ENCODE measurements at places on chromosomes 5 and 9.

- no peak for DNase-seq
These were observed at the start of gene PDE4D for GRCh38 chr5:59893429-59894227. TSS of gene PDE4D (minus strand) at chr5:59893726.

DNA sequence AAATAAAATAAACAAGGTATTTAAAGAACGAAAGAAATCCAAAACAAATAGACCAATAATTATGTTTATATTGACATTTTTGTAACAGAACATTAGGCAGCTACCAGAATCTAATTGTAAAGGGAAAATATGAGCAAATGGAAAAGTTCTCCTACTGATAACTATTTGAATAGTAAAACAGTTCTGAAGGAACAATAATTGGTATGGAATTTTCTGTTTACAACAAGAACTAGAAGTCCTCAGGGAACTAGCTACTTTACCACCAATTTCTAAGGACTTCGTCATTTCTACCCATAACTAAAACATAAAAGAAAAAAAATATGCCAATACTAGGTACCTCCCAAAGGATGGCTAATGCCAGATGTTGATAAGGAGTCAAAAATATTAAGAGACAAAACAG, 58.5 kb downstream of the AP3B1 start:
- no peak for DNase-seq

- DNase-seq = peak; percentile 39
These were observed 1.3 kb downstream of the PROB1 start for GRCh38 chr5:139393497-139394122.

- DNase-seq = no peak
These were observed 202.9 kb downstream of the SGCD start for GRCh38 chr5:156529892-156530291.

DNA sequence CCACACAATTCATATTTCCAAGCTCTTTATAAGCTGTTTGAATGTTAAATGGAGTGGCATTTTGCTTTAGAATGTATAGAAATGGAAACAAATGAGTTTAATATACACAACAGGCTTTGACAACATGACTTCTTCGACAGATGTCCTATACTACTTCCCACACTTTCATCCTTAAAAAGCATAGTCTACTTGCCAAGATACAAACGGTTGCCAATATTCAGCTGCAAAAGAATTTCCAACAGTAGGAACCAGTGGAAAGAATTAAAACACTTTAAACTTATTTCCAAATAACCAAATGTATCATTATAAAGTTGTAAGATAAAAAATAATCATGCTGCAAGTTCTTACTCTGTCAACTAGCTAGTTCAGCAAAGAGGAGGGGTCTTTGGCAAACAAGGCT, 456.4 kb downstream of the PDE4D start:
- DNase-seq = no peak

DNA sequence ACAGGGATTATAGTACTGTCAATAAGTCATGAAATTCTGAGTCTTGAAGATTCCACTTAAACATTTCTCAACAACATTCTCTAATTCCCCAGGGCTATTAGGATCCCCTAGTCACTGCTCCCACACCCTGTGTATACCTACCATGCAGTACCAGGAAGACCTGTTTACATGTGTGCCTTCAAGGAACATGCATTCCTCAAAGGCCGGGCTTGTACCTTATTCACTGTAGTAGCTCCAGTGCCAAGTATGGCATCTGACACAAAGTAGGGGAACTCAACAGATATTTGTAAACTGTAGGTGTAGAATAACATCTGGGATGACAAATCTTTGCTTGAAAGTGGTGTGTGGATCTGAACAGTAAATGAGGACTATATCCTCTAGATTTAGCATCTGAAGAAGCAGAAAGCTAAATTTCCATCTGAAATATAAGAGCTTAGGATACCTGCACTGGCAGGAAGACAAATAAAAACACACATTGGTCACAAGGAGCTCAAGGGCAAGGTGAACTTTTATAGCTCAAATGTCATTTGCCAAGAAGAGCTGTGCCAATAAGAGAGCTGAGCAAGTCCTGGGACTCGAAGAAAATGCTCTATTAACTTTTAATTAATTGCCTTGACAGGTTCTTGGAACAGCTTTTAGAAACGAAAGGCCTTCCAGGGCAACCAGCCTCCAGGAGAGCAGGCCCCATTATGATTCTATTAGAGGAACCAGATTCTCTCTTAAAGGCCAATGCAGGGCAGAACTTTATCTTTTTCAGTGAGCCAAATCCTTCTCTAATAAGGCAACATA, 52.3 kb upstream of the MYOT start:
- DNase-seq = no peak

GRCh38 chr5:91142819-91143218, 240.3 kb downstream of the ARRDC3 start:
- no peak for DNase-seq

- no peak for DNase-seq
These were observed 116.8 kb upstream of the PDE4D start for GRCh38 chr5:60010328-60010727.

DNA sequence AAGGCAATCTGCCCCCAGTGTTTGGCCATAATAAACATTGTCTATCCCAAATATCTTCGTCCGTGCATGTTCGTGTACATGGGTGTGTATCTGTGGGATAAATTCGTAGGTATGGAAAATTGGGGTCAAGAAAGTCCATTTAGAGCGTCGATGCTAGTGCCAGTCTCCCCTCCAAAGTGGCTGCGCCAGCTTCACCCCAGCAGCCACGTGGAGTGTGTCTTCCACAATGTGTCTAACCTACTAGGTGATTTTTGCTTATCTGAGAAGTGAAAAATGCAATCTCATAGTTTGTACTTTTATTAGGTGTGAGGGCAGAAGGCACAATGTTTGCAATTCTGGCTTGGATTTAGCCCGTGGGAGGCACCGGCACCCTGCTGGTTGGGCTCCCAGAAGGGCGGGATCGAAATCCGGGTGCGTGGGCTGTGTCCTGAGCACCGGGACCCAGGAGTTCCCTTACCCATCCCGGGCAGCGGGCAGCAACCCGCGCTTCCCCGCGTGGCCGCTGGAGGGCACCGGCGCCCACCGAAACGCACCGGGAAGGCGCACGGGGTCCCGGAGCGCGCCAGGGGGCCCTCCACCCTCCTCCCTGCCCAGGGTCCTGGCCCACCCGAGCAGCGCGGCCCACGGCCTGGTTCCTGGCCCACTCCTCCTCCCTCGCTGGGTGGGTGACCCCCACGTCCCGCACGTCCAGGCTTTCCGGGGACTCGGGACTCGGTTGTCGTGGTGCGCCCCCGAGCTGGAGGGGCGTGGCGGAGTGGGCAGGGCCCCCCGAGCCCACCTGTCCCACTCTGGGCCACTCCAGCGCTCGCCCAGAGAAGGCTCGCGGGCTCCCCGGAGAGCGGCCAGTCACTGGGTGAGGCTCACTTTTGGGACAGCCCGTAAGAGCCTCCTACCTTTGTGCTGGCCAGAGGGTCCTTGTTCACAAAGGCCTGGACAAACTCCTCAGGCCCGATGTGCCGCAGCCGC, 55.4 kb upstream of the RNF130 start:
- DNase-seq = peak; percentile 30

DNA sequence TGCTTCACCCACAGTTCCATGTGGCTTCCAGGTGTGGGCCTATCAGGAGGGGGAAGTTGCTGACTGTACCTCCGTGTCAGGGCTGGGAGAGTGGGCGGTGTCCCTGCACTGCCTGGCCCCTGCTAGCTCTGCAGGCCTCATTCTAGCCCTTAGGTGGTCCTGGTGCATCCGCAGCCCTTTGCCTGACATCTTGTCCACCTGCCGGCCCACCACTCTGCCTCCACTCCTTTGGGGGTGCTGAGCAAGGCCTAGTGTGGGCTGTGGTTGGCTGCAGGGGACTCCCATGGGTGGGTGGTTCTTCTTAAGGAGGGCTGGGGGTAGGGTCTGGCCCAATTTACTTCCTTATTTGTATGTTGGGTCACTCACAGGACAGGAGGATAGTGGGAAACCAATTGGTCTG, 66.9 kb downstream of the HSPA4 start:
- no peak for DNase-seq

DNA sequence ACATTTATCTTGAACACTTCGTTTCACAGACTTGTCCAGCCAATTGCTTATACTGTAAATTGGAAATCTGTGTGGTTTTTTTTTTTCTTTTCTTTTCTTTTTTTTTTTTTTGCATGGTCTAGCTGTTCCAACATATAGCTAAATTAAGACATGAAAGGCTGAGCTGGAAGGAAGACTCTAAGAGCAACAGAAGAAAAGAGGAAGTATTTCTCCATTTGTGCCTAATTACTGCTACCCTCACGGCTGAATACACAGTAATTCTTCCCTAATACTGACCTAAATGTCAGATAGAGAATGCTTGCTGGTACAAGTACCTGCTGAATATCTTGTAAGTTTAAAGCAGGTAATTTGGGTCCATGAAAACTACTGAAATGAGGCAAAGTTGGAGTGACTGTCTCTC, 11.0 kb upstream of the HAPLN1 start:
- no peak for DNase-seq

GRCh38 chr9:113566712-113567071, 103.2 kb downstream of the RGS3 start:
- DNase-seq = no peak

DNA sequence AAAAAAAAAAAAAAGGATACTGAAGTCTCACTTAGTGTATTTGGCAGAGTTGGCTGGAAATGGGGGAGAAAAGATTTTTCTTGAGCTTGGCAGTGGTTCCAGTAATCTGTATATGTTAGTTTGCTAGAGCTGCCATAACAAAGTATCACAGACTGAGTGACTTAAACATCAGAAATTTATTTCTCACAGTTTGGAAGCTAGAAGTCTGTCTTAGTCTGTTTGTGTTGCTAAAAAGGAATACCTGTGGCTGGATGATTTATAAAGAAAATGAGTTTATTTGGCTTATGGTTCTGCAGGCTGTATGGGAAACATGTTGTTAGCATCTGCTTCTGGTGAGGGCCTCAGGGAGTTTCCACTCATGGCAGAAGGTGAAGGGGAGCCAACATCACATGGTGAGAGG, 89.6 kb upstream of the CEP78 start:
- DNase-seq = no peak

- no peak for DNase-seq
These were observed 54.3 kb downstream of the MTX3 start for GRCh38 chr5:79936646-79937216.

GRCh38 chr9:15271403-15271802, 35.6 kb downstream of the TTC39B start:
- no peak for DNase-seq

DNA sequence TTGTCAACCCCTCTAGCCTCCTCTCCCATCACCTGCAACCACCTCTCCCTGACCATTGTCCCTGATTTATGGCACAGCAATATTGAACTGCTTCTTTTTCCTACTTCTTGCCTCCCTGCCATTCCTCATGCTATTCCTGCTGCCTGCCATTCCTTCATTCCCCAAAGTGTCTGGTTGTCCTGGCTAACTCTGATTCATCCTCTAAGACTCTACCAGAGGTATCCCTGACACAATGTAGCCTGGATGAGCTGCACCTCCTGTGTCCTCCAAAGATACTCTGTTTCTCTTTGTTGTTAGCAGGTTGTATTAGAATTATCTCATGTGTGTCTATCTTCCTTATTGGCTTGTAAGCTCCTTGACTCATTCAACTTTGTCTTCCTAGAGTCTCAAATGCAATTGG, 53.5 kb upstream of the PTPN3 start:
- no peak for DNase-seq

DNA sequence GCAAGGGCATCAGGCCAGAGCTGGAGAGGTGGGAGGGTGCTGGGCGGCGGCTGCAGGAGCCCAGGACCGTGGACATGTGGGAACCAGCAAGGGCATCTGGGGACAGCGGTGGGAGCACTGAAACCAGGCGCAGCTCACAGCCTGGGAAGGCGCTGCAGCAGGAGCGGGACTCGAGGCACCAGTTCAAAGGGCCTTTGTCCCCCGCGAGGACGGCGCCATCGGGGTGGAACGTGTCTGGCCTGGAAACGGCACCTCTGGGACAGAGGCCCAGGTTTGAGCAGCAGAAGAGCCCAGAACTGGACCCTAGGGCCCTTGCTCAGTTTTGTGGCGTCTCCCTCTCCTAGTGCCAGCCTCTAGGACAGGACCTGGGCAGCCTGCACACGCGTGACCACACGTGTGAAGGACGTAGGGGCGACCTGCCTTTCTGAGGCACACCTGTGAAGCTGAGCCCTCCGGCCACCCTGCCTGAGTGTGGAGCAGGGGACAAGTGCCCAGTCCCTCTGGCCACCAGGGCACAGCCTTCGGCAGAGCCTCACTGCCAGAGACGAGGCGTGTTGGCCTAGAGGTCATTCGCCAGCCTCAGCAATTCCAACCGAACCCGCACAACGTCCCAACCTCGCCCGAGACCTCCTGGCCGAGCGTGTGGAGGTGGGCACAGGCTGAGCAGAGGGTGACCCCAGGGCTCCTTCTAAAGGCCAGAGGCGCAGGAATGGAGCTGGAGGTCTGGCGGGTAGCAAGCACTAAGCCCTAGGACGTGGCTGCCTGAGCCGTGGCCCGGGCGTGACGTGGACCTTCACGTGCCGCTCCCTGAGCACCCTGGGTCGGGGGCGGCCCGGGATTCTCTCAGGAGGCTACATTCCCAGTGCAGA, 2.2 kb upstream of the TMEM210 start:
- DNase-seq = no peak

DNA sequence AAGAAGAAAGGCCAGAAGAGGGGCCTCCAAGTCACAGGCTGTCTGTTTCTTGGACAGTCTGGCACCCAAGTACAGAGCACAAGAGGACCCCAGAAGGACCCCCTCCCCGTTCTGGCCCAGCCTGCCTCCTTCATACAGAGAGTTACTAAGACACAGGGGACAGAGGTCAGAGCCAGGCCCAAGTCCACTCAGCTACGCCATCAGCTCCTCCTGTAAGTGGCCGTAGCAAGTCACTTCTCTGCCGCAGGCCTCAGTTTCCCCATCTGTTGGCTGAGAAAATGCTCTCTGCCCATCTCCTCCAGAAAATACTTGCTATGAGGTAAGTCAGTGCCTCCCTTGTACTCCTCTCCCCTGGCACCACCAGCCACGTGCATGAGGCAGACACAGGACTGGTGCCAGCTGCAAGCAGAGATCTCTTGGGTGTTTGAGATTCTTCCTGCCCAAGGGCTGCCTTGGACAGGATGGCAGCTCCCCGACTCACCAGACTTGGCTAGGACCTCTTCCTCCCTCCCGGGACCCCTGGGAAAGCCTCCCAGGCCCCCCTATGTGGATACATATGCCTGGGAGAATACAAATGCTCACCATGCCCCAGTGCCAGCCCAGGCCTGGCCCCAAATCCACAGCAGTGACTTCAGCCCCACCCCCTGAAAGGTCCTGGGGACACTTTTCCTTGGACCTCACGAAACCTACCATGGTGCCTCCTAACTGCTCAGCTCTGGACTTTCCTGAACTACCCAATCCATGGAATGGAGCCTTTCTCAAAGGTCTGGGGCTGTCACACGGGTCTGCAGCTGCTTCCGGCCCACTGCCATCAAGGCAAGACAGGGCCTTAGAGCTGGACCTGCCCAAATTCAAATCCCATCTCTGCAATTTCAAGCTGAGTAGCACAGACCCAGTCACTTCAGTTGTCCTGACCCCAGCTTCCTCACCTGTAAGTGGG, 5.1 kb downstream of the EEIG1 start:
- DNase-seq = no peak
